ENCODE measurements at places on chromosomes 11 and 22.
A peak's percentile ranks its signal among the peaks of the same experiment; 100 is the strongest.

DNA sequence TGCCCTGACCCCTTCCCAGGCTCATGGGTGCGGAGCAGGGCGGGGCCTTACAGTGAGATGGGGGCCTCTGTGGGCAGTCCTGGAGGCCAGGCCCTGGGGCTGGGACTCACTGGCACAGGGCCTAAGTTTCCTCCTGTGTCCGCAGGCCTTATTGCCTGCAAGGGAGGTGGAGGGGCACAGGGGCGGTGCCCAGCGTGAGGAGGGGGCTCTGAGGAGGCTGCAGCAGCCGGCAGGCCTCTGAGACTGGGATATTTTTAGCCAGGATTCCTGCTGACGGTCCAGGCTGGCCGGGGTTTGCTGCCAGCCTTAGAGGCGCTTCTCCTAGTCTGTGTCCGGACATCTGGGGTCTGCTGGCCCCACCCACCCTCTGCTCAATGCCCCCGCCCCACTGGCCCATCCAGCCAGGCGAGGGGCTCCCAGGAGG lies 5.7 kb upstream of the RTN4R start:
- no peak for DNase-seq

GRCh38 chr11:47773882-47774281 lies 6.7 kb upstream of the FNBP4 start:
- DNase-seq, result no peak

DNA sequence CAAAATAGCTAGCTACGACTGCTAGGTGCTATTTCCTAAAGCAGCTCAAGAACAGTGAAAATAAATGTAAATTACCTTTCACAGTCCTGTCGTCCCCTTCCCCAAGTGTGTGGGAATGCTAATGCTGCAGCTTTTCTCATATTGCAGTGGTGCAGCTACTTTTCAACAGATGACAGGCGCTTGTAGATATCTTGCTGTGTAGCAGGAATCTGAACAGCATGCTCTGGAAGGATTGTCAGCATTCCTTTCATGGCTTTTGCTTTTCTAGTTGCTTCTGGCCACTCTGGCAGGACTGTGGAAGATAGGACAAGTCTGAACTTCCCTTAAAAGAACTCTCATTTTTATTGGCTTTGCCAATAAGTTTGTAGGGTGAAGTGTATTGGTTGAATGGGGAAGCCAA lies 18.8 kb downstream of the FAR1 start:
- DNase-seq, result no peak

DNA sequence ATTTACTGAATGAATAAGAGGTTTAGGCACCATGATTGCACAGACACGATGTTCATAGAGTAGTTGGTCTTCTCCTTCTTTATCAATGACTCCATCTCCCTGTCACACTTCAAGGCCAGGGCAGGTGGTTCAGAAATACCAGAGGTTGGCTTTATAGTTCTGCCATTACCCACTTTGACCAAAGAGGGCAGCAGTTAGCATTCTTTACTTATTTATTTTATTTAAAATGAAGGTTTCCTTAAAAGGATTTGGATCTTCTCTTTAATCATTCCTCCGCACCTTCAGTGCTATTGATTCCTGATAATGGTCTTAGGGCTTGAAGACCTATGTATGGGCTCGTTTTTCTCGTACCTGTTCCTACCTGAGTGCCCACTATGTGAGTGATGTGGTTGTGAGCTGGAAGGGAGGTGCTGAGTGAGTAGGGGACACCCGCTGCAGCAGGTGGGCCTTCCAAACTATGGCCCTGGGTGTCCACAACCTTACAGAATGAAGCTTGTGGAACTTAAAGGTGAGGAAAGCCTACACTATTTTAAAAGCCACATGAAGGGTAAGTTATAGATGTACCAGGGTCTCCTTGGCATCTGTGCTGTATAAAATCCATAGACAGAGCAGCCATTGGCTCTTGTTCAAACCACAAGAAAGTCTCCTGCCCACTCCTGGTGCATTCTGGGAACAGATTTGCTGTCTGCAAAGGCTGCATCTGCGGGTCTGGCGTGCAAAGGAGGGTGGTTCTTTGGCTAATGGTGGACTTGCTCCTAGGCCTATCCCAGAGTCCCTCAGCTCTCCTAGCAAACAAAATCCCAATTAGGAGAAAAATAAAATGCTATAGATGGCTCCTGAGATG lies 35.0 kb downstream of the TIMP3 start:
- peak; percentile 15 for DNase-seq

DNA sequence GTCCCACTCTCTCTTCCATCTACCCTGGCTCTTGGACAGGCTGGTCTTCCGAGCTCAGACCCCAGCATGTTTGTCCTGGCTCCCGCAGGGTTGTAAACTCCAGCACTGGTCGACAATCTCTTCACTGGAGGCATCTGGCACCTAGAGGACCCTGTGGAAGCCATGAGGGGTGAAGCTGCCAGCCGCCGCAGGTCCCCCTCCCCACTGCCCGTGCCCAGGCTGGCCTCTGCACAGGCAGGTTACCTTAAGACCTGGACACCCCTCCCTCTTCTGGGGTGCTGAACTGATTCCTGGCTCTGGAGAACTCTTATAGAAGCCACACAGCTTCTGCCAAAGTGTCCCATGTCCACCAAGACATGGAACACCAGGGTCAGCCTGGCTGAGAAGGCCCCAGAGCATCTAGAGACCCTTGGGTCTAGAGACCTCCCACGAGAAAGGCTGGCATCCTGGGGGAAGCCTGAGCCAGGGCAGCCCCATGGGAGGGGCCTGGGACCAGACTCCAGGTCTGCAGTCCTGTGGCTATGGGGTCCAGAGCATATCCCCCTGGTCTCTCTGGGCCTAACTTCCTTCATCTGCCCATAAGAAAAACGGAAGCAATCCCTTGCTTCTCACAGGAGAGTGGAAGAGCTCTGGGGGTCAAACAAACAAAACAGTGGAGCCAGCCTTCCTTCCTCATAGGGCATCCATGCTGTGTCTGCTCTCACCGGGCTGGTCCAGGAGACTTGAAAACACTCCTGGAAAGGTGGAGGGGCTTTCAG lies 30.6 kb downstream of the LMO1 start:
- DNase-seq, result no peak

- peak; percentile 45 for DNase-seq
Observed at GRCh38 chr22:37843741-37844089, 419 bp downstream of the ANKRD54 start.

DNA sequence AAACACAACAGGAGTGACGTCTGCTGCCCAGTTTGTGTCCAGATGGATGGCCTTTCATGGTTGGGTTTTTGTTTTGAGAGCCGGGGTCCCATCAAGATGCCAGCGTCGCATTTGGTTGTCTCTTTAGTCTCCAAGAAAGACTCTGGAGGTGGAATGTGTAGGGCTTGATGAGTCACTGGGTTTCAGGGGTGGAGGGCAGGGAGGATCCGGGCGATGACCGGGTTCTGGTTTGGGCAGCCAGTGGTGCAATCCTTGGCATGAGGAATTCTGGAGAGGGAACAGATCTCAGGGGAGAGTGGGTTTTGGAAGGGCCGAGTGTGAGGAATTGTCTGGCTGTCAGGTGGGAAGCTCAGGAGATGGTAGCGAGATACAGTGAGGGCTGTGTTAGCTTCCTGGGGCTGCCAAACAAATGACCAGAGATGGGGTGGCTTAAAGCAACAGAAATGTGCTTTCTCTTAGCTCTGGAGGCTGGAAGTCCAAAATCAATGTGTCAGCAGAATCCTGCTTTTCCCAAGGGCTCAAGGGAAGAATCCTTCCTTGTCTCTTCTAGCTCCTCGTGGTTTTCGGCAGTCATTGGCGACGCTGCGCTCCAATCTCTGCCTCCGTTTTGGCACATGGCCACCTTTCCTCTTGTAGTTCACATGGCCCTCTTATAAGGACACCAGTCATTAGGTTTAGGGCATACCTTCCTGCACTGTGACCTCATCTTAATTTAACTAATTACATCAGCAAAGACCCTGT lies 26.4 kb upstream of the PPFIA1 start:
- no peak for DNase-seq

GRCh38 chr11:78840200-78840599 lies 265.5 kb upstream of the NARS2 start:
- DNase-seq, result no peak

DNA sequence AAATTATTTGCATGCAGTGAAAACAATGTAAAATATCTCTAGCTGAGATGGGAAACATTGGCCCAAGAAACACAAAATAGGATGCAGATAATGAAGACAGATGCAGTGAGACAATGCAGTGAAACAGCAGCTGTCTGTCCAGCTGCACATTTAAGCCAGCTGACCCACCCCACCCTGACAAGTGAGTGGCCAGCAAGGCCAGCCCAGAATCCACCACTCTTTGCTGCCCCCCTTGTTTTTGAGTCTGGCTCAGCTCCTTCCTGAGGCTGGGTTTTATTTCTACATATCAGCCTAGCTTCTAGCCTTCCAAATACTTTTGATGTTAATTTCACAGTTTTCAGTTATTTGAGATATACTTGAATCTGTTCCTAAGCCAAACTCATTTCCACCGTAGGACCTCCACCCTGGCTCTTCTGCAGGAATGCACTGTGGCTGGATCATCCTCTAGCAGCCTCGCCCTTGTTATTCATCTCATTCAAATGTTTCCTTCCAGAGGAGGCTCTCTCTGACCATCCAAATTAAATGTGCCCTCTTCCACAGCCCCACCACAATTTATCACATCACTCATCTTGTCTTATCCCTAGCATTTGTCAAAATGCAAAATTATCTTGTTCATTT lies 154.1 kb upstream of the POU2AF2 start:
- DNase-seq, result no peak

DNA sequence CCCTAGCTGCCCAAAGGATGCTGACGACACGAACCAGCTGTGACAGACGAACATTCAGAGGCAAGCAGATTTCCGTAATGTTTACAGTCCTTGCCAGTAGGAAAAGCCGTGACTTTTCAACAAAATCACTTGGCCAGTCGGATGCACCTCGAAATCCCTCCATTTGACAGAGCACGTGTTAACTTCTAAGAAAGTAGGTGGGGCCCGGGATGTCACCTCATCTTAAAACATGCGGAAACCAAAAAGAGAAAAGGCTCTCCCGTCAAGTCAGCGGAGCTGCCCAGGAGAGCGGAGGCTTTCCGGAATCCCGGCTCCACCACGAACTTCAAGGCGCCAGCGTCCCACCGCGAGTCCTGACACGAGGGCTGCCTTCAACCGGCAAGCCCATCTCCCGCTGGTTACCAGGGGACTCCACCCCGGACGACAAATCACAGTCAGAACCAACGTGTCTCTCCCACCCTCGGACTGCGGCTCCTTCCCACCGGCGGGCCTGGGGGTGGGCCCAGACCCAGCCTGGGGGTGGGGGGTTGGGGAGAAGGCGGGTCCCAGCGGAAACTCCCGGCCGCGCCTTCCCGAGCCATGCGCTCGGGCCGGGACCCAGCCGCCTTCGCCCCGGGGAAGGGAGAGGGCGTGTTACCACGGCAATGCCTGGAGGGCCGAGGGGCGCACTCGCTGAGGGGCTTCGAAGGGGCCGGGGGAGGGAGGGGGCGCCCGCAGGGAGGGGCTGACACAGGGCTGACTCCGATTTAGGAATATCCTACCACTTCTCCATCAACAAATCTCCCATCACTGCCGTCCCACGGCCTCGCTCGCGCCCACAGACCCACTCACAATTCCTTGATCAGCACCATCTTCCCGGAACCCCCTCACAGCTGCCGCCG lies 475 bp downstream of the PITPNB start:
- peak; percentile 54 for DNase-seq

DNA sequence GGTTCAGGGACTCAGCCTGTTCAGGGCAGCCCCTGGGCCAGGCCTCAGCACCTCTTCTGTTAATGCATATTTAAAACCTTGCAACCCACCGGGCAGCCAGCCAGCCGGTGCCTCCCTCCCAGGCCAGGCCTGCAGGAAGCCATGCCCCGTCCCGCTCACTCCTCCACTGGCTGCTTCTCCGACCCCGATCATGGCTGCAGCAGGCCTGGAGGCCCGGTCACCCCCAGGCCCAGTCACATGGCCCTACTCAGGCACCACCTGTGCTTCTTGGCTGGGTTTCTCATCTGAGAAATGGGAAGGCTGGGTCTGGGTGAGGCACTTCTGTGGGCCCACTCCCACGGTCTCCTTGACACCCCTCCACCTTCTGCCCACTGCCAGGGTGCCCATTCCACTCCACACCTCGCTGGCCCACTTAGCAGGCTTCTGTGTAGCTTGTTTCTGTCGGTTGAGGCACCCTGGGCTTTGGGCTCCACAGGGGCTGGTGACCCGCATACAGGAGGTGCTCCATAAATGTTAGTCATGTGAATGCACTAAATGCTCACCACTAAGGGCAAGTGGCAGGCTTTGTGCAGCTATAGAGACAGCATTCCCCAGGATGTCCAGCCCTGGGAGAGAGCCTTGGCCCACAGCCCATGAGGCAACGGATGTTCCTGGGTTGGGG lies 11.4 kb downstream of the RTN4R start:
- DNase-seq, result no peak

DNA sequence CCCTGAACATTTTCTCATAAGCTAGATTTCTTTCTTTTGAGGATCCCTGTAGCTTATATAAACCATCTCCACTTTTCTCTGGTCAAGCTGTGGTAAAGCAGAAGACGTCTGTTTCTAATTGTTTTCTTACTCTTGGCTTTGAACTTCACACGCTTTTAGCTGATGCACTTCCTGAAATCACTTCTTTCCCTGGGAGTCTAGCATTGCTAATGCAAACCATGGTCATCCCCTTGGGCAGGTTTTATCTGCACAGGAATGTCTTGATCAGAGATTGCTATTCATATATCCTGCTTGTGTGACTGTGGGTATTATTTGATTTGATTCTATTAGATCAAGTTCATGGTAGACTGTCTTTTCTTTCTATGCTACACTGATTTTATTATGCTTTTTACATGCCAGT lies 199.2 kb upstream of the POU2AF2 start:
- DNase-seq, result no peak

DNA sequence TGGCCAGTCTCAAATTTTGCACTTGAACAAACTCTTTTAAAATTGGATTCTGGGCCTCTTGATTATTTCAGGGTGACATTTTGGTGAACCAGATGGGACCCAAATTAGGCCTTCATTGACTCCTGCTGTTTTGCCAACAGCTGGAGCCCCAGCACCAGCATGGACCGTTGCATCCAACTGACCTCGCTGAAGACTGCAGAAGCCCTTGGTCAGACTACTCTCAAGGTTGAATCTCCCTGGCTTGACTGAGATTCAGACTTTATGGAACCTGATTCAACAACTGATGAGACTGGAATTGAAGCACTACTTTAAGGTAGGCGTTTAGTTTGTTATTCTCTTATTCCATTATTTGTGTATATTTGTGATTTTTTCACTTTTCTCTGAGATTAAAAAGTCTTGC lies 41.7 kb downstream of the NARS2 start:
- DNase-seq, result no peak

DNA sequence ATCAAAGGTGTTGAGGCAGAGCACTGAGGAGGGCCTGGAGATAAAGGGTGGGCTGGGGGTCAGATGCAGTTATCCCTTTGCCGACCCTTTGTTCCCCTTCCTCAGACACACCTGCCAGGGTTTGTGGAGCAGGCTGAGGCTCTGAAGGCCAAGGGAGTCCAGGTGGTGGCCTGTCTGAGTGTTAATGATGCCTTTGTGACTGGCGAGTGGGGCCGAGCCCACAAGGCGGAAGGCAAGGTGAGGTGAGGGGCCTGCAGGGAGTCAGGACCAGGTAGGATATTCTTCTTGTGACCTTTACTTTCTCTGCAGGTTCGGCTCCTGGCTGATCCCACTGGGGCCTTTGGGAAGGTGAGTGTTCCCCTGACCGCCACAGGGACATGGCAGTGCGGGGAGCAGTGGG lies 2.6 kb downstream of the PRDX5 start:
- DNase-seq, result no peak

- peak; percentile 84 for DNase-seq
Observed at GRCh38 chr22:28442264-28442710, 237.4 kb downstream of the TTC28 start.

- no peak for DNase-seq
Observed at GRCh38 chr22:47371263-47372090, 609.0 kb downstream of the TBC1D22A start.

GRCh38 chr11:6204706-6205105 lies 651 bp upstream of the C11orf42 start:
- DNase-seq, result no peak

GRCh38 chr11:57432714-57433163 lies 5.8 kb upstream of the SLC43A3 start:
- DNase-seq, result peak; percentile 24

All from activated CD4-positive, alpha-beta T cell treated with anti-CD3 and anti-CD28 coated beads, Interleukin-2, Interleukin-4, amounts not matched to agents 100 ng/mL and 50 ng/mL, durations not matched to agents 16 hours and 8 hours (primary cell).